ENCODE measurements at places on chromosomes 11 and 22. TPM values are rescaled to one million over a fixed set of nuclear protein-coding genes. Genes with fewer than 3 reads are reported as not detected.

Gene FXYD6
- total RNA-seq, result not detected

Gene OR6Q1
- not detected for total RNA-seq

Gene B4GALNT4
- 0.39 TPM for total RNA-seq

Gene MPPED2
- total RNA-seq, result 3.3 TPM

Gene RAG2
- total RNA-seq, result not detected

Gene CHRNA10
- total RNA-seq, result 3.6 TPM

Gene RFPL3
- total RNA-seq, result not detected

Gene FXYD2
- total RNA-seq, result 14.4 TPM

GRCh38 chr11:87840786-87841185, 334.5 kb downstream of the RAB38 start:
- H3K27ac ChIP-seq, result no peak overlapping the region
- no peaks in the 10 kb centered on the region for H3K27me3 ChIP-seq
- no peaks in the 10 kb centered on the region for H3K4me1 ChIP-seq
- H3K4me3 ChIP-seq, result no peak overlapping the region

GRCh38 chr11:27412192-27412691, 49.2 kb upstream of the CCDC34 start:
- no peaks in the 10 kb centered on the region for H3K27me3 ChIP-seq
- no peak for DNase-seq
- H3K4me1 ChIP-seq, result no peaks in the 10 kb centered on the region
- no peaks in the 10 kb centered on the region for H3K36me3 ChIP-seq
- H3K27ac ChIP-seq, result no peak overlapping the region

DNA sequence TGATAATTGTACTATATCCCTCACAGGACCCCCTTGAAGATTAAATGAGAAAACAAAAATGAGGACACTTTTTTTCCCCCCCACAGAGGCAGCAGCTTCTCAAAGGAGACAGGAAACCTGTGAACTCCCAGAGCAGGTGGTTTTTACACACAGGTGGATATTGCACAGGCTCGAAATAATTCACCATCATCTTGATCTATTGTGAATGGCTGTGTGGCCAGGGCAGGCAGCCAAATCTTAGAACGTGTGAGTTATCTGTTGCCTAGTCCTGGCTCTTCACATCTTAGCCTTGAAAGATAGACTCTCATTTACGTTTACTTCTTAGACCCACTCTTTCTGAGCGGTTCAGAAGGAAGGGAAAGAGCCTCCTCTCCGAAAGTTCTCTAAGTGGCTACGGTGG, 23.5 kb downstream of the PPFIBP2 start:
- peaks cover 56% of the 10 kb centered on the region for H3K4me1 ChIP-seq
- H3K36me3 ChIP-seq, result no peaks in the 10 kb centered on the region
- H3K27ac ChIP-seq, result no peak overlapping the region
- no peak for DNase-seq
- peaks cover 6% of the 10 kb centered on the region for H3K27me3 ChIP-seq

DNA sequence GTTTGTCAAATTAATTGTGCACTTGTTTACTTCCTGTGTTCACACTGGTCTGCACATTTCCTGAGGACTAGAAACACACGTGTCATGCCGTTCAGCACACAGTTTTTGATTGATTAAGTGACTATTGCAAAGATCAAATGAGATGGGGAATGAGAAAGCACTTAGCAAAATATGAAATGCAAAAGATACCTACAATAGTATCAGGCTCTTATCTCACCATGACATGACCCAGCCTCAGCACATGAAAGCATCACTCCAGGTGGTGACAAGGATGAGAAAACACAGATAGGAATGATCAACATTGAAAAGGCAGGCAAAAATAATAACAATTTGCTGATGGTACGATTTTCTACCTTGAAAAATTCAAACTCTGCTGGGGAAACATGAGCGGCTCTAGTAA, 42.1 kb upstream of the TP53I11 start:
- H3K4me1 ChIP-seq, result no peaks in the 10 kb centered on the region
- no peak overlapping the region for H3K4me3 ChIP-seq
- no peaks in the 10 kb centered on the region for H3K36me3 ChIP-seq
- no peaks in the 10 kb centered on the region for H3K27me3 ChIP-seq

GRCh38 chr11:83033371-83033770, 38.3 kb downstream of the RAB30 start:
- H3K4me3 ChIP-seq, result no peak overlapping the region
- H3K27me3 ChIP-seq, result no peaks in the 10 kb centered on the region
- DNase-seq, result no peak
- H3K4me1 ChIP-seq, result peaks cover 28% of the 10 kb centered on the region
- no peak overlapping the region for H3K27ac ChIP-seq

- no peak overlapping the region for H3K4me3 ChIP-seq
- DNase-seq, result no peak
- H3K27me3 ChIP-seq, result no peaks in the 10 kb centered on the region
- H3K27ac ChIP-seq, result no peak overlapping the region
- peaks cover 80% of the 10 kb centered on the region for H3K36me3 ChIP-seq
Observed at GRCh38 chr11:9489080-9489765, 28.4 kb downstream of the ZNF143 start.

GRCh38 chr11:27699242-27699925, 871 bp downstream of the BDNF start:
- peaks cover 25% of the 10 kb centered on the region for H3K4me1 ChIP-seq
- no peak for DNase-seq
- no peaks in the 10 kb centered on the region for H3K36me3 ChIP-seq
- H3K27ac ChIP-seq, result no peak overlapping the region
- H3K4me3 ChIP-seq, result peak overlapping the region; percentile 77
- H3K27me3 ChIP-seq, result peaks cover 95% of the 10 kb centered on the region

GRCh38 chr22:43923631-43924464, at the start of gene PNPLA3:
Gene PNPLA3, plus strand, starts transcription at chr22:43923805. Its CDS starts 107 bp downstream, at chr22:43923912.
- peaks cover 35% of the 10 kb centered on the region for H3K27me3 ChIP-seq
- peak within 1 kb of the TSS; percentile 80 for H3K27ac ChIP-seq
- peaks cover 13% of the 10 kb centered on the region for H3K4me1 ChIP-seq
- H3K4me3 ChIP-seq, result peak within 1 kb of the TSS; percentile 78
- no peaks in the 10 kb centered on the region for H3K36me3 ChIP-seq
- peak; percentile 65 for DNase-seq

GRCh38 chr11:66641834-66642233, 3.3 kb downstream of the RBM4 start:
- H3K27ac ChIP-seq, result peak overlapping the region; percentile 92
- no peaks in the 10 kb centered on the region for H3K27me3 ChIP-seq
- peak overlapping the region; percentile 99 for H3K4me3 ChIP-seq
- H3K36me3 ChIP-seq, result peaks cover 57% of the 10 kb centered on the region

- no peaks in the 10 kb centered on the region for H3K36me3 ChIP-seq
- peak overlapping the region; percentile 85 for H3K27ac ChIP-seq
- H3K27me3 ChIP-seq, result no peaks in the 10 kb centered on the region
- no peak overlapping the region for H3K4me3 ChIP-seq
- peak; percentile 64 for DNase-seq
Observed at GRCh38 chr11:128757235-128757711, 63.4 kb downstream of the FLI1 start.

- DNase-seq, result no peak
- H3K36me3 ChIP-seq, result no peaks in the 10 kb centered on the region
- H3K27ac ChIP-seq, result no peak overlapping the region
- H3K27me3 ChIP-seq, result peaks cover 49% of the 10 kb centered on the region
Observed at GRCh38 chr11:70525466-70525865, 127.1 kb downstream of the CTTN start.

GRCh38 chr11:75776546-75776945, 8.0 kb downstream of the DGAT2 start:
- H3K27ac ChIP-seq, result no peak overlapping the region
- H3K27me3 ChIP-seq, result no peaks in the 10 kb centered on the region
- no peak for DNase-seq
- H3K4me3 ChIP-seq, result no peak overlapping the region
- no peaks in the 10 kb centered on the region for H3K36me3 ChIP-seq
- peaks cover 2% of the 10 kb centered on the region for H3K4me1 ChIP-seq

DNA sequence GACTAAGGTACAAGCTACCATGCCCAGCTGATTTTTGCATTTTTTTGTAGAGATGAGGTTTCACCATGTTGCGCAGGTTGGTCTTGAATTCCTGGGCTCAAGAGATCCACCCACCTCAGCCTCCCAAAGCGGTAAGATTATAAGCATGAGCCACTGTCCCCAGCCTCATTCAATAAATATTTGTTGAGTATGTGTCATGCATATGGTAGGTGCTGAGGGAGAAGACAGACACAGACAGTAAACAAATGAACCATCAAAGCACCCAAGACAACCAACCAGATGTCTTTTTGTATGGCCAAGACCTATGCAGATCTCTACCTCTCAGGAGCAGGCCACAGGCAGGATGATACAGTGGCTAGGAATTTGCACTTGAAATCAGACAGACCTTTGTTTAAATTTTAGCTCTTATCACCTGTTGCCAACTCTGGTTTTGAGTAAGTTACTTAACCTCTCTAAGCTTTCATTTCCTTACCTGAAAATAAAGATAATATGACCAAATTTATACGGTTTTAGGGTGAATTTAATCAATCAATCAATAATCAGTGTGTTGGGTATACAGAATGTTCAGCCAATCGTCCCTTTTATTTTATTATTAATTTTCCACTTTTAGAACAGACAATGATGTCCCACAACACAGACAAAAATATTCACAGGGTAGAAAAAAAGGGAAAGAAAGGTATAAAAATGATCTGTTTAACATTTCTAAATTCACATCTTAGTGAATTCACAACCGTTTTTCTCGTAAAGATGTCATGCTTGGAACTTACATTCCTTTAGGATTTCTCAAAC, 128.2 kb downstream of the SGSM3 start:
- no peak for DNase-seq
- no peaks in the 10 kb centered on the region for H3K36me3 ChIP-seq
- H3K4me3 ChIP-seq, result no peak overlapping the region

- H3K36me3 ChIP-seq, result no peaks in the 10 kb centered on the region
- DNase-seq, result no peak
Observed at GRCh38 chr11:11230087-11230486, 123.0 kb downstream of the CSNK2A3 start.

DNA sequence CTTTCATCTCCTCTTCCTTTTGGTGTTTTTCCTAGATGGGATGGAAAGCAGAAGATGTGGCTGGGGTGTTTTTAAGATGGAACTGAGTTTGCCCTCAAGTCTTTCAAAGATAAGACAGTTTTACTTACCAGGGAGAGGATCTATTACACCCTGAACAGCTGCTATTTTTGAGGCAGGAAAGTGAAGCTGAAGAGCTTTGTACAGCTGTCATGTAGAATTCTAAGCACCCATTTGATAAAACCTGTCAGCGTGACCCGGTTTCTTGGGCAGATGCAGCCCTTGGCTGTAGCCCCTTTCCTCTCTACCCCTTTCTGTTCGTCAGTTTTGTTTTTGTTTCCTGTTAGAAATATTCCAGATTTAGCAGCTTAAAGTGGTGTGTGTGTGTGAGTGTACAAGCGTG, 35.2 kb downstream of the FAT3 start:
- no peak overlapping the region for H3K27ac ChIP-seq
- H3K27me3 ChIP-seq, result no peaks in the 10 kb centered on the region
- no peaks in the 10 kb centered on the region for H3K4me1 ChIP-seq
- H3K4me3 ChIP-seq, result no peak overlapping the region

All from naive thymus-derived CD8-positive, alpha-beta T cell (primary cell).